Epithelial cell of umbilical artery (primary cell): ENCODE measurements at places on chromosomes 1 and 21. TPM values are rescaled to one million over a fixed set of nuclear protein-coding genes. Genes with fewer than 3 reads are reported as not detected.

Gene CRP
- 0.32 TPM in 1 of 2 replicates, not detected in the other for total RNA-seq

Gene FALEC
- total RNA-seq, result not detected in 2 replicates

Gene FMO5
- 0.65 and 0.76 TPM in 2 replicates for total RNA-seq

Gene EFCAB14
- 34.1 and 46.7 TPM in 2 replicates for total RNA-seq

Gene ZNF593OS
- not detected in 2 replicates for total RNA-seq

Gene NTMT2
- not detected in 2 replicates for total RNA-seq

Gene TRIM67
- total RNA-seq, result not detected in 2 replicates

Gene LCE3D
- not detected in 2 replicates for total RNA-seq

Gene ZBTB21
- 3.6 and 6.5 TPM in 2 replicates for total RNA-seq

Gene LCE1A
- not detected in 2 replicates for total RNA-seq

Gene HAO2
- not detected in 2 replicates for total RNA-seq

Gene FYB2
- not detected in 2 replicates for total RNA-seq

Gene LRRC3
- 0.61 and 1.9 TPM in 2 replicates for total RNA-seq

Gene ADAMTSL4
- 0.30 and 0.32 TPM in 2 replicates for total RNA-seq

Gene BATF3
- total RNA-seq, result 0.15 and 0.97 TPM in 2 replicates

Gene ICOSLG
- 0.76 and 1.3 TPM in 2 replicates for total RNA-seq
